ENCODE measurements at places on chromosomes 16 and 17. TPM values are rescaled to one million over a fixed set of nuclear protein-coding genes. Genes with fewer than 3 reads are reported as not detected.
A peak's percentile ranks its signal among the peaks of the same experiment; 100 is the strongest.

Gene MYH3
- 0.03 TPM for total RNA-seq

DNA sequence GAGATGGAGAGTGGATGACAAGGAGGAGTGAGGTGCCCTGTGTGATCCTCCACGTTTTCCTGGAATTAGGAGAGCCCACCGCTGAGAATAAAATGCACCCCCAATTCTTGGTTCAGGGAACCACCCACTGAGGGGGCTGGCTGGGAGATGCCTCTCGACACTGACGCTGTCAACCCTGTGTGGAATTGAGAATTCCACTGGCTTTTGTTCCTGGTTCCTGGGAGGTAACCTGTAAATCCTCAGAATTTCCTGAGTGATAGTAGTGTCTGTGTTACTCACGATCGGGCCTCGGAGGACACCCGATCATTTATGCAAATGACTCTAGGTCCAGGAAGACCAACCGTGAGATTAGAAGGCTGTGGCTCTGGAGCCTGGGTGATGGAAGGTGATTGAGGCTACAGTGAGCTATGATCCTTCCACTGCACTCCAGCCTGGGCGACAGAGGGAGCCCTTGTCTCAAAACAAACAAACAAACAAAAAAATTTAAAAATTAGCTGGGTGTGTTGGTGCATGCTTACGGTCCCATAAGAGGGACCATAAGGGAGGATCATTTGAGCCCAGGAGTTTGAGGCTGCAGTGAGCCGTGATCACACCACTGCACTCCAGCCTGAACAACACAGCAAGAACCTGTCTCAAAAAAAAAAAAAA is 11.7 kb upstream of the PRPSAP1 start:
- no peak for DNase-seq

GRCh38 chr16:29290631-29291247 is 115.8 kb downstream of the NPIPB11 start:
- peak; percentile 98 for DNase-seq

- no peak for DNase-seq
Measured at GRCh38 chr17:27526604-27527002, 70.4 kb downstream of the KSR1 start.
